ENCODE measurements at places on chromosomes 7 and 10.
A peak's percentile ranks its signal among the peaks of the same experiment; 100 is the strongest.

- DNase-seq, result peak; percentile 72
Measured at GRCh38 chr10:30784897-30785605, 155.5 kb upstream of the LYZL2 start.

DNA sequence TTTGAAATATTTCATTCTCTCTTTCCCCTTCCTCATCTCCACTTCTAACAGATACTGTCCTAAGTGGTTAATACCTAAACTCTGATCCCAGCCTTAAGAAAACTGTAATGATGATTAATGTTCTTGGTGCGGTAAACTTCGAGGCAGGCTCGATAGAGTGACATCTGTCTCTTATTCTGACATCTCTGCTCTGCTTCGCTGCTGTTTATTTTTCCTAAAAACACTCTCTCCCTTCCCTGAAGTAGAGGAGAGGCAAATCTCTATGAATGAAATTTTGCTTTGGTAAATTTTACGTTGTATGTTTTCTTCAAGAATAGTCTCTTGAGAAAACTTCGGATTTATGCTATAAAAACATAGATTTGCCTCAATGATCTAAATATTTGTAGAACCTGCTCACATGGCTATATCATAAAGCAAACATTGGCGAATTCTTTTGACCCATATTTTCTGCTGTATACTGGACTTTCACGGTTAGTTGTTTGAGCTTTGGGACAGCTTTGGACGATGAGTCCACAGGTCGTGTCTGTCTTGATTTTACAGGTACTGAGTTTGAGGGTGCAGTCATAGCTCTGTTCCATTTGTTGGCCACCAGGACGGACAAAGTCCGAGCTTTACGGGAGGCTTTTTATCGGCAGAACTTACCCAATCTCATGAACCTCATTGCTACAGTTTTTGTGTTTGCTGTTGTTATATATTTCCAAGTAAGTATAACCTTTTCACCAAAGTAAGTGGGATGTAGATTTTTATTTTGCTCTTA lies 27.1 kb downstream of the SEC61A2 start:
- DNase-seq, result no peak

DNA sequence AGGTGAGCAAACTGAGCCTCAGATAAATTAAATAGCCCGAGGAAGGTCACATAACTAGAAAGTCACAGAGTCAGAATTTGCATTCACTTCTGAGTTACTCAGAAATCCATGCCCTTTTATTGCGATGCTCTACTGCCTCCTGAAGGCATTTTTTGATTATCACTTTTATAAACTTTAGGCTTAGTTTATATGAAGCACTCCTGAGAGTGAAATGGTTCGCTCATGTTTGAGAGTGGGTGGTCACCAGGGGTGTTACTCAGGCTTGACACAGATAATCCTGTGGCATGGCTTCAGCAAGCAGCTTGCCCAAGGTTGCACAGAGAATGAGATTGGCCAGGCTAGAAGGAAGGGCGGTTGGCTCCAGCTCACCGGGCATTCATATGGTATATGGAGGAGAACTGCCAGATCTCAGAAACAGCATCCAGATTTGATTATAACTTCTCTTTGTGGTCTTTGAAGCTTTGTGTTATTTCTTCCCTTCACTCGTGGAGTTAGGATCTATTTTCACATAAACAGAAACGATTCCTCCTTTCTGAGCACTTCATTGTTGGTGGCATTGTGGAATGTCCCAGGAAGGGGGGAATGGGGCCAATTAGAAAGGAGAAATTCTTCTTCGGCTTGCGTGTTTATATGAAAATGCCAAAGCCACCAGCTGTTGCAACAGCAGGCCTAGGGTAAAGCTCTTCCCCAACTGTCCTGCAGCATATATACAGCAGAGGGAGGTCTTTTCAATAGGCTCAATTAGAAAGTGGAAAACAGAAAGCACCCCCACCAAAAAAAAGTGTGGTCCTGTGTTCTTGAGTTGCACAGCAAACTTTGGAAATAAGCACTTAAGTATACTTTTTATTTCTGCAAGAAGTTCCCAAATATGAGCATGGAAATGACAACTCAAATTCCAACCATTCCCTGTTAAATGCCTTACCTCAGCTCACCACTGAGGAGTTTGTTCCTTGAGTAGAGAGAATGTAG lies 628.8 kb downstream of the SUGCT start:
- no peak for DNase-seq

DNA sequence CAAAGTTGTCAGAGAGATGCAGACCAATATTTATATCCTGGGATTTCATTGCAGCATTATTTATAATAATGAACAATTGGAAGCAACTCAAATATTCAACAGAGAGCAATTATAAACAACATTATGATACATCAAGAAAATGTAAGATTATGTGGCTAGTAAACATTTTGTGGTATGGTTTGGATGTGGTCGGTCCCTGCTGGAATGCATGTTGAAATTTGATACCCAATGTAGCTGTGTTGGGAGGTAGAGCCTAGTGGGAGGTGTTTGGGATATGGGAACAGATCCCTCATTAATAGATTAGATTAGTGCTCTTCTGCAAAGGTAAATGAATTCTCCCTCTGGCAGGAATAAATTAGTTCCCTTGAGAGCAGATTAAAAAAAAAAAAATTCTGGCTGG lies 350.9 kb downstream of the ANKRD30A start:
- no peak for DNase-seq

DNA sequence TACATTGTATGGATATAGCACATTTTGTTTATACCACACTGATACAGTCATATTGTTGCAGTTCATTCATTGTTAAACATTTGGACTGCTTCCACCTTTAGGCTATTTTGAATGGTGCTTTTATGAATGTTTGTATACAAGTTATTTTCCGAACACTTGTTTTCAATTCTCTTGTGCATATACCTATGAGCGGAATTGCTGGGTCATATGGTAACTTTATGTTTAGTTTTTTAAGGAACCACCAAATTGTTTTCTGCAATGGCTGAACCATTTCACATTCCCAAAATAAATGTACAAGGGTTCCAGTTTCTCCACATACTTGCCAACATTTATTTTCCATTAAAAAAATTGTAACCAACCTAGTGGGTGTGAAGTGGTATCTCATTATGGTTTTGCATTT lies 4.0 kb upstream of the EXOC4 start:
- no peak for DNase-seq

GRCh38 chr10:110151467-110151866 lies 55.9 kb upstream of the MXI1 start:
- peak; percentile 65 for DNase-seq

- no peak for DNase-seq
Measured at GRCh38 chr10:100391163-100392002, 44.4 kb downstream of the SCD start.

- no peak for DNase-seq
Measured at GRCh38 chr10:33391611-33392465, 57.4 kb upstream of the NRP1 start.

- no peak for DNase-seq
Measured at GRCh38 chr10:29728541-29729049, 93.8 kb upstream of the SVIL start.

DNA sequence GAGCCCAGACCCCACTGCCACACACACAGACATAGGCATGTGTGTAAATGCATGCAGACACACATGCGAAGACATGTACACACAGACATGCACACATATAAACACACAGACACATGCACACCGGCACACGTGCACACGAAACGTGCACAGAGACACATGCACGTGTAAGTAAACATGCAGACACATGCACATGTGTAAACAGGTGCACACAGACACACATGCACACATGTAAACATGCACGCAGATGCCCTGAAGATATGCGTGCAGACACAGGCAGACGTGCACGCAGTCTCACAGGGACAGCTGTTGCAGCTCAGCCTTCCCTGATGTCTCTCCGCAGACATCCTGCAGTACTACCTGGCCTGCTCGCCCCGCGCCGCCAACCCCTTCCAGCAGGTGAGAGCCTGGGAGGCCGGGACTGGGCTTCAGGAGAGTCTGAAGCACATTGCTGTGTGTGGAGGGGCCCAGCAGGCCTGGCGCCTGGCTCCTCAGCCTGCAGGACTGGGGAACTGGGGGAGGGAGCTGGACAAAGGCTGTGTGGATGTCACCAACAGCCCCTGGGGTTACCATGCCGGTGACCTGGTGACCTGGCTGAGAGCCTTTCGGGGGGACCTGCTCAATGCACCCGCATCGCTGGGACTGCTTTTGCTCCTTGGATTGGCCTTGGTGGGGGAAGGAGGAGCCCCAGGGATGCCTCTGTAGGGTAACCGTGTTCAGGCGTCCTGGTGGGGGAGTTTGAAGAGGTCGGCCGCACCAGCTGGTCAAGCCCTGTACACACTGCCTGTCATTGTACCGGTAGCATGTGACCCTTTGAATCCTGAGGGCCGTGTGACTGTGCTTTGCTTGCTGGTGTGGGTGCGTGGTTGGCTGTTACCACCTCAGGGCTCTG lies 20.3 kb downstream of the TTYH3 start:
- DNase-seq, result no peak

DNA sequence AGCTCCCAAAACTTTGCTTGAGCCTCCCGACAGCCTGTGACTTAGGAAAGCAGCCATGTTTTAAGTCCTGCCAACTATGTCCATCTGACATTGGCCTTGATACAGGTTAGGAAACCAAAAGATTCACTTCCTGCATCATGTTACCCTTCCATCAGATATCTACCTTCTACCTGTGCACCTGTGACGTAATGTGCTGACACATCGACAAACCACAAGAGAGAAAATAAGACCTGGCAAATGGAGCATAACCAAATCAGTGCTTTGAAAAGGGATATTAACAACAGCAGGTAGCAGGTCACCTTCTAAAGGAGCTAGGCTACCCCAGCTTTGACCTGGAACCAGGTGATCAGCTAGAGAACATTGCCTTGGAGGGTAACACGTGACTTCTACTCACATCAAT lies 14.8 kb upstream of the PRR15 start:
- no peak for DNase-seq

DNA sequence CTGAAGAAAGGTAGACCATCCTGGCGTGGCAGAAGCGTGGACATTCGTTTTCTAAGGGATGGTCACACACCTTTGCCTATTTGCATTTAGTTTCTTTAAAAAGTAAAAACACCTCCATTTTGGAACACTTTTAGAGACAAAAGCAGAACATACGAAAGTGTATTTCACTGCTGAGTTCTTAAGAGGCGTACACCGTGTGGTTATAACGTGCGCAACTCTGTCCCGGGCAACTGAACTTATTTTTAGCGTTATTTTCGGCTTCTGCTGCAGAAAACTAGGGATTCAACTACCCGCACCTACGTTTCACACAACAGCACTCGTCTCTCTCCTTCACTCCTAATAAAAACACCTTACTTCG lies 557 bp upstream of the LSM8 start:
- no peak for DNase-seq

- no peak for DNase-seq
Measured at GRCh38 chr7:155922067-155922816, 110.0 kb upstream of the SHH start.

DNA sequence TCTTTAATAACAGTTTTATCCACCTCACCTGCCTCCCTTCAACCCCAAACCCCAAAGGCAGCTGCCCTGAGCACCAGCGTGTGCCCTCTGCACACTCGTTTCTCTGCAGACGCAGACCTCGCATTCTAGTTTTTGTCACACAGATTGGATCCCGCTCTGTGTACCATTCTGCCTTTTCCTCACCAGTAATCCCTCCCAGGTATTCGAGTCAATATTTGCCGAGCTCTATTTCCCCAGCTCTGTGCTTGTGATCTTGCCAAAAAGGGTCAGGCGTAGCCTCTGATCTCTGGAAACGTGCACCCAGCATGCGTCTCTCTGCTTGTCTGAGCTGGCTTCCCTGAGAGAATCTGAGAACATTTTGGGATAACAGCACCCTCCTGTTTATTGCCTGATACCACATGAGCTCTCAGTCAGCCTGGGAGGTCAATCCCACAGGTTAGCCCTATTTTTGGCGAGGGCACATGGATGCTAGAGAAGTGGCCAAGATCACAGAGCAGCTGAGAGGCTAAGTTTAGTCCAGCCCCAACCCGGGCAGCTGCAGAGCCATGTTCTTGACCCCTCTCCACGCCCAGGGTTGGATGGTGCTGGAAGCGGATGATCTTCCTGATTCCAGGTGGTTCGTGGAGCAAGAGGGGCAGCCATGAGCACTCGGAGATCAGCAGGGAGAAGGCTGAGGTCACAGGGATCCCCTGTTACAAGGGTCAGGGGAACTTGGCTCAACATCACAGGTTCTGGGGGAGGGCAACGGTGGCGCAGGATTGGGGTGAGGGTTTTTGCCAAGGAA lies 29.1 kb downstream of the FOXL3 start:
- DNase-seq, result no peak

- DNase-seq, result no peak
Measured at GRCh38 chr7:114627231-114627630, 212.6 kb downstream of the FOXP2 start.

- DNase-seq, result no peak
Measured at GRCh38 chr7:134613623-134614347, 32.9 kb upstream of the BPGM start.

GRCh38 chr7:99098824-99099498 lies 44.9 kb downstream of the SMURF1 start:
- no peak for DNase-seq
